Thyroid gland (tissue), 4 donors: ENCODE measurements at places on chromosomes 12 and 14.
A peak's percentile ranks its signal among the peaks of the same experiment; 100 is the strongest.

DNA sequence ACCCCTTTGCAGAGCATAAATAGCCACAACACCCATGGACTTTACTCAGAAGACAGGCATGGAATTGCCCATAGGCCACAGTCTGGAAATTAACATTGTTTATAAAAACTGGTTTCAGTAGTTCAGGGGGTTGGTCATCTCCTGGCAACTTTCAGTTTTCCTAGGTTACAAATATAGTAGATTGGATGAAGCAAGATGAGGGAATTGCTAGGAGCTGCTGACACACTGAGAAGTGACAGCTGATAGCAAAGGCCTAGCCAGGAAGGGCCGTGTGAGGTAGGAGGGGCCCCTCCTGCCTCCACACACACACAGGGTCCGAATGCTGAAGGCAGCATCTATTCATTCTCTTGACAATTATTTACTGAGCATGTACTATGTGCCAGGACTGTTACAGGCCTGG is 8.3 kb downstream of the GALNT16 start:
- no peak for DNase-seq

- peak; percentile 30 for DNase-seq
Observed at GRCh38 chr14:53964249-53964648, 7.6 kb upstream of the BMP4 start.

- DNase-seq = no peak
Observed at GRCh38 chr12:30977124-30977523, 50.6 kb downstream of the TSPAN11 start.

DNA sequence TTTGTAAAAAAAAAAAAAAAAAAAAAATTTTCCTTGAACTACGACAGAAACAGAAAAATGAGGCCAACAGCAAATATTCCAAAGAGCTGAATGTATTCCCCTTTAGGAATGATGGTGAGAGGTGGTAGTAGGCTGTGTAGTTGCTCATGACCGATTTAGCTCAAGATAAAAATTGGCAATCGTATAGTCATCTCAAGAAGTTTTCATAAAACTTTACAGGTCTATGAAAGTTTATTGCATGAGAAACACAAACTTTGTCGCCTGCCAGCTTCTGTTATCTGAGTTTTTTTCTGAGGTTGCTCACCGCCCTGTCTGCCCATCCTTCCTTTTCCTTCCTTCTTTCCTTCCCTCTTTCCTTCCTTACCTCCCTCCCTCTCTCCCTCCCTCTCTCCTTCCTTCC is 605.5 kb downstream of the BCL11B start:
- DNase-seq = no peak

GRCh38 chr12:129385637-129385990 is 518.2 kb downstream of the TMEM132D start:
- no peak for DNase-seq

- no peak for DNase-seq
Observed at GRCh38 chr12:1350055-1350933, 244.1 kb downstream of the FBXL14 start.
